ENCODE measurements at places on chromosomes 6 and 20.
A peak's percentile ranks its signal among the peaks of the same experiment; 100 is the strongest.

- DNase-seq: no peak
Measured at GRCh38 chr6:23174781-23175361, 605.5 kb downstream of the HDGFL1 start.

DNA sequence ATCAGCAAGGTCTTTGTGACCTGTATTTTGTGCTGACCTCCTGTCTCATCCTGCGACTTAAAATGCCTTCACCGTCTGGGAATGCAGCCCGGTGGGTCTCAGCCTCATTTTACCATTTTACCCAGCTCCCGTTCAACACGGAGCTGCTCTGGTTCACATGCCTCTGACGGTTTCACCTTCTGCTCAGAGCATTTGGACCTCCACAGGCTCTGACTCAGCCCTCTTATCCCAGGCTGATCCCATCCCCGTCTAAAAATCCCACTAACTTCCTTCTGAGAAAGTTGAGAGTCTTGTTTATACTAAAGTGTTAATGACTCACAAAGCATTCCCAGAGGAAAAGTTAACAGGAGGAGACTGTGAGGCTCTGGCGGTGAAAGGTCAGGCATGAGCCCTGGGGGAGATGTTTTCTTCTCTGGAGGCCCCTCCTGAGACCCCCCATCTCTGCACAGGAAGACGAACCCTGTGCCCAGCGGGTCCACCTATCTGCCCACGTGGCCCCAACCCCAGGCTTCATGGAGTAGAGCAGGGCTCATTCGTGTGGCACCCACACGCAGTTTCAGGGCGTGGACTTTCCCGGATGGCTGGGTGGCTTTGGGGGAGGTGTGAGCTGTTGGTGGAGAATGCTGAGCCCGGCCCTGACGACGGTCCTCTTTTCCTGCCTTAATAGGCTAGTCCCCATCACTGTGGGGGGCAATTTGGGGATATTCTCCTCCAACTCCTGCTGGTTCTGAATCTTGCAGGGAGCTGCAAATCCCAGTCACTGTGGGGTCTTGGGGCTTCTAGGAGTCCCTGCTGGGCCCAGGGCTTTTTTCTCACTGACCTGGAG lies 3.3 kb upstream of the BIRC7 start:
- no peak for DNase-seq

DNA sequence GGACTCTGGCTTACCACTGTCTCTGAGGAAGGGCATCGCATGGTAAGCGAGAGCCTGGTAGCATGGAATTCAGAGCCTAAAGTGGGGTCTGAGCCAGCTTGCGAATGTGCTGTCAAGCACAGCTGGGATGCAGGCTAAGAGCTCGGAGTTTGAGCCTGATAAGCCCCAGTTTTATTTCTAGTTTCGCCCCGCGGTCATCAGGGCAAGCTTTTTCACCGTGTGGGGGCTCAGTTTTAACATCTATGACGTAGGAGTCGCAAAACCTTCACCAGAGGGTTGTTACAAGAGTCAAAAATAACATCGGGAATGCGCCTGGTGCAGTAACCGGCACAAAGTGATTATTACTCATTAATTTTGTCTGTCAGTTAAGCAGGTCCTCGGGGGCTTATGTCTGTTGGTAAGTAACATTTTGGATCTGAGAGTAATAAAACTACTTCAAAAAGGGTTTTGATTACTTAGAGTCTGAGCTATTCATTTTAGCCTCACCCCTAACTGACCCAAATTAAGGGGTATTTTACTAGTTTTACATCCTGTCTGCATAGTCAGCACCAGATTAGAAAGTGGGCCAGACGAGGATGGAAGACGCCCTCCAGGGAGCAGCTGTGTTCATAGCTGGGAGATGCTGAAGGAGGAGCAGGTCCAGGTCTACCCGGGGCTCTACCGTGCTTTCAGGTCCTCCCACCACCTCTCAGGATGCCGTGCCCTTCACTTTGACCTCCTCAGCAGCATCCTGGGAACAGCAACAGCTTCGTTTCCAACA lies 29.7 kb downstream of the SLC22A23 start:
- DNase-seq: peak; percentile 76

GRCh38 chr20:58576603-58576970 lies 61.4 kb upstream of the APCDD1L start:
- no peak for DNase-seq

DNA sequence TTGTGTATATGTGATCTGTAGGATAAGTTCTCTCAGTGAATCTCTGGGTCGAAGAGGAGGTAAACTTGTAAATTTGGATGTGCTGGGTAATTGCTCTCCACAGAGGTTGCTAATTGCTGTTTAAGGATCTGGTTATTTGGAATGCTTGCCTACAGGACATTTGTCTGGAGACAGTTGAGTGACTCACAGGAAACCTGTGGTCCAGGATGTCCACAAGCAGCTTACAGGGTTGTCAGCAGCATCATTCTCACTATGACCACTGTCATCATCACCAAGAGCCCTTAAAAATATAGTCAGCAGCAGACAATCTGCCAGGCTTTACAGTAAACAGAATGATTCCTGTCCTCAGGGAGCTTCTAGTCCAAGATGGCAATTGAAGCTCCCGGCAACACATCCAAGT lies 31.2 kb upstream of the KCNK5 start:
- no peak for DNase-seq

DNA sequence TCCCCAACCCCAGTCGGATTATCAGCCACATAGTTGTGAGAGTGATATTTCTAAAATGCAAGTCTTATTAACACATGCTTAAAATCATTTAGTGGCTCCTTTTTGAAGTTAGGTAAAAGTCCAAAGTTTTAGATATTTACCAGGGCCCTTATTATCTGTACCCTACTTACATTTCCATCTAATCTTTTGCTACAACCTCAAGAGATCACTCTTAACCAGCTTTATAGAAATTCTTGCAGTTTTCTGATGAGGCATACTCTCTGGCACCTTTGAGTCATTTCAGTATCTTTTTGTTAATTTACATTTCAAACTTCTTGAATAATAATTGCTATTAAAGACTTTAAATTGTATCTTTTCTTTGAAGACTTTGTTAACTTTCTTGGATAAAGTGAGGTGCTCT lies 453.3 kb downstream of the RFPL4B start:
- DNase-seq: no peak

DNA sequence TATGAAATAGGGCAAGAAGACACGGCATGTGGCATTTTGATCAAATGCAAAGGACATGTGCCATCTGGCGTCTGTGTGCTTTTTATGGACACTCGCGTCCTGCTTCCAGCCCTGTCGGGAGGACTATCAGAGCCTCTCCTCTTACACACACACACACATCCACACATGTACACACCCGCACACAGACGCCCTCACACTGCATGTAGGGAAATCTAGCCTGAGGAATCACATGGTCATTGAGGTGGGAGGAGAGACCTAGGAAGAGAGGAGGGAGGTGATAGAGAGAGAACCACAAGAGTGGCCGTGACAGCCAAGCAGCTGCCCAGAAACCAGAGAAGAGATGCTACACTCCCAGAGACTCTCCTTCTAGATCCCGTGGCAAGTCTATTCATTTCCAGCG lies 105.9 kb upstream of the CDYL start:
- DNase-seq: no peak
